ENCODE measurements at places on chromosomes 7 and 10. TPM values are rescaled to one million over a fixed set of nuclear protein-coding genes. Genes with fewer than 3 reads are reported as not detected.

Gene CYP2C8
- total RNA-seq: 0.80 TPM

- DNase-seq: no peak
Measured at GRCh38 chr10:119520283-119520682, 22.2 kb downstream of the RGS10 start.

DNA sequence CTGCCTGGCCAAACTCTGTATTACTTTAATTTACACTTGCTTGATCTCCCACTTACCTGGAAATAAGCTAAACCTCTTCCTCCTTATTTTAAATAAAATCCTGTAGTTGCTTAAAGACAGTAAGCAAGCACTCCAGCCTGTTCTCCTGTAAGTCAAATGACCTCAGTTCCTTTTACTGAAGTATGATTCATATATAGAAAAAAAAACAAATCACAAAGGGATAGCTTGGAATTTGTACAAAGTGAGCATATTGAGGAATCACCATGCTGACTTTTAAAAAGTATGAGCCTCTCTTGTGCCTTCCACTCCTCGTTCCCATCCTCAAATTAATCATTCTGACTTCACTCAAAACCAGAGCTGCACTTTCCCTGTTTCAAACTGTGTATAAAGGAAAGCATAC lies 52.0 kb downstream of the C10orf90 start:
- no peak for DNase-seq

DNA sequence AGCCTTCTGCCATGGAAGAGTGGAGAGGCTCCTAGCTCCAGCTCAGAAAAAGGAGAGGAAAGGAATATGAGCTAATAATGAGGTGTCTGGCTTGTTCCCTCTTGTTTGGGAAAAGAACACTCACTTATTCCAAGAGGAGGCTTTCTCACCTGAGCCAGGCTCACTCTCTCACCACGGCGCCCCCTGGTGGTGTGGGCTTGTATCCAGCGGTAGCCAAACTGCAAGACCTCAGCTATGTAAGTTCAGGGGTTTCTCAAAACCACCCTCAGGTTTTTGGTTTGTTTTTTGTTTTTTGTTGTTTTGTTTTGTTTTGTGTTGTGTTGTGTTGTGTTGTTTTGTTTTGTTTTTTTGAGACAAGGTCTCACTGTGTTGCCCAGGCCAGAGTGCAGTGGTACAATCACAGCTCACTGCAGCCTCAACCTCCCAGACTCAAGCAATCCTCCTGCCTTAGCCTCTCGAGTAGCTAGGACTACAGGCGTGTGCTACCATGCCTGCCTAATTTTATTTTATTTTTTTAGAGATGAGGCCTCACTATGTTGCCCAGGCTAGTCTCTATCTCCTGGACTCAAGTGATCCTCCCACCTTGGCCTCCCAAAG lies 124.0 kb downstream of the TMEM130 start:
- peak; percentile 56 for DNase-seq

DNA sequence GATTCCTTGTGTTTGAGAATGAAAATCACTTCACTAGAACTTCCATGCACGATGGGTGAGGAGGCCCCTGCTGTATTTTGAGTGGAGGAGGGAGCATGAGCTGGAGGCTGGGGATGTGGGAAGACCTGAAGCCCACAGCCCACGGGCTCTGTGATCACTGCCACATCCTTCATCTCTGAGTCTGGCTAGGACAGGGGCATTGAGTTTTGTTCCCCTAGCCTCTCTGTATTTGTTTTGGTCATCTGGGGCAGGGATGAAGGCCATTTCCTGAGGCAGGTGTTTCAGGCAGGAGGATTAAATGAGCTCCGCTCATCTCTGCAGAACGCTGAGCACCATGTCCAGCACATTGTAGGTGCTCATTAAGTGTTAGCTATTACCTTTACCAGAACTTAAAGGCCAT lies 293.6 kb downstream of the GLRX3 start:
- no peak for DNase-seq

GRCh38 chr10:16491933-16492332 lies 29.7 kb downstream of the C1QL3 start:
- no peak for DNase-seq

DNA sequence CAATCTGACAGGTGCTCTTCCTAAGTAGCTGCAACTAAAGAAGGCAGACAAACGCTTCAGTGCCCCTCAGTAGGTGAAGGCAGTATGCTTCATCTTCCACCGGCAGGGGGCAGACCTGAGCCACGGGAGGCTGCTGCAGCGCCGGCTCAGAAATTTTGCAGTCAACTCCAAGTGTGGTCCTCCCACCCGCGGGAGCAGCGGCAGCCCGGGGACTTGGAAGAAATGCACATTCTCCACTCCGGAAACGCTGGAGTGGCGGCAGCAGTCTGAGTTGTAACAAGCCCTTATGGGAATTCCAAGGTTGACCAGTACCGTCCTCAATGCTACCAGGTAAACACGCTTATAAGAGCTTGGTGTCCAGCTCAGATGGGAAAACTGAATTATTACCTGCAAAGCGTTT lies 3.4 kb downstream of the IGFBP3 start:
- peak; percentile 68 for DNase-seq

Gene NUDT13
- 3.4 TPM for total RNA-seq

GRCh38 chr10:24415455-24416125 lies 206.7 kb downstream of the KIAA1217 start:
- DNase-seq: no peak

DNA sequence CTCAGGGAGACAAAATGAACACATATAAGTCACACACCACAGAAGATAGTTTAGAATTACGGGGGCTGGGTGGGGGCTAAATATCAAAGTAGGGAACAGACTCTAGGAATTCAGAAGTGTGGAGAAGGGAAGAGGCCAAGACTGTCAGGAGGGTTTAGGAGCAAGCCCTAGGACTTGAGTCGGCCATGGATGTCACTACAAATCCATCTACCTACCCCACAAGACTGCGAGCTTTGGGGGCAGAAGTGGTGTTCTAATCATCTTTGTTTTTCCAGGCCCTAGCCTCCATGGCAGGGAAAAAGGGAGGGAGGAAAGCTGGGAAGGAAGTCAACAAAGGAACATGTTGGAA lies 5.8 kb upstream of the ARHGAP19 start:
- no peak for DNase-seq

Gene CHCHD1
- total RNA-seq: 22.1 TPM

GRCh38 chr10:68269562-68270290 lies 37.8 kb upstream of the ATOH7 start:
- DNase-seq: no peak

Gene SYT15
- 1.6 TPM for total RNA-seq

Gene OPN4
- total RNA-seq: not detected

GRCh38 chr10:75229971-75230370 lies 5.8 kb downstream of the COMTD1 start:
- DNase-seq: no peak

Gene CLIP2
- total RNA-seq: 4.9 TPM

DNA sequence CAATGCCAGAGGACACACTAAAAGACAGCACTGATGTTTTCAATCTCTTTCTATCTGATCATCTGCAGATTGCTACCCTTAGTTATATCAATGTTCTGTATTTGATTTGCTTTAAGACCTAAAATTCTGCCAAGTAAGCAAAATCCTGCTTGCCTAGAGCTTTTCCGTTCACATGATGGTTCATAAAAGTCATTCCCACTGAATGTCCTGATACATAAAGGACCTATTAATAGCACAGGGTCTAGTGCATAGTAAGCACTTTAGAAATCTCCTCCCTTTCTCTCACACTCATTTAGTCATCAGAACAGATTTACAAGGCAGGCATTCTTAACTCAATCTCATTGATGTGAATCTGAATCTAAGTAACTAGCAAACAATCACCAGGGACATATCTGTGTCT lies 68.8 kb downstream of the PCGF5 start:
- DNase-seq: no peak

DNA sequence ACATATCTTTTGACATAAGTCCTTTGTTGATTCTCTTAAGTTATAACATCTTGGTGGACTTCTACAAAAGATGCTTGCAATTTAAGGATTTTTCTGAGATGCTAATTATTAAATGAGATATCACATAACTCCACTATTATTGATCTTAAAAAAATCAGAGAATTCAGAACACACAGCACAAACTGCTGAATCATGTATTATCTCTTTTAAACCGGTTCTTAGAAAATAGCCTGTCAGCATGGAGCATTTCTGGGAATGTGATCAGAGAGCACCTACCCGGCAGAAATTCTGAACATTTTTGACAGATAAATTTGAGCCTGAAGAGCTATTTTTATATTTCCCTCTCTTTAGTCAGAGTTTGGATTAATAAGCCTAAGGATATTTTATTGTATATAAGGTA lies 50.2 kb upstream of the PCLO start:
- DNase-seq: no peak
